Kidney tubule cell (primary cell): ENCODE measurements at places on chromosomes 6 and 20.

DNA sequence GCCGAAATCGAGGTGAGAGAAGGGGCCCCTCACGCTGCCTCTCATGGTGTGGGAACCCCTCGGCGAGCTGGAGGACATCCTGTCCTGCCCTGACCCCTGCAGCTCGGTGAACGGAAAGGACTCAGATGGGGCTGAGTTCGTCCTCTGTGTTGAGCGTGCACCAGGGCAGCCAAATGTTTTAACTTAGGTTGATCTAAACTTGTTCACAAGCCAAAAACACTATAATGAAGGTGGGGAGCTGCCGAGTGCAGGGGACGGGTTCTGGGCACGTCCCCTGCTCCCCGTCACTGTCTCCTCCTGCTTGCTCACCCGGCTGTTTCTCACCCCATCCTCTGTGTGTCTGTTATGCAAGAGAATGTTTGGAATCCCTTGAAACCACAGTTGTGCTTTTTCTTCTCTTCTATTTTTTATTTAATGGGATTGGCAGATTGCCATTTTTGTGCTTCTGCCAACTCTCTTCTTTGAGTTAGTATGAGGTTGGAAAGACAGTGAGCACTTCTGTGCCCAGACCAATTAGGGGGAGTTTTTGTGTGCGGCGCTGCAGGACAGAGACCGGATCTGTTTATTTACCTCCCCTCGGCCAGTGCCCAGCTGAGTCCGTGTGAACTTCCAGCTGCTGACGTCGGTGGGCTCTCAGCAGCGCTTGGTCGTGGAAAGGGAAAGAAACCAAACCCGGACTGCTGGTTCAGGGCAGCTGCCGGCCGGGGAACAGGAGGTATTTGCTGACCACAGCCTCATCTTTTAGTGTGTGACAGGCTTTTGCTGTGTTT lies 158.1 kb downstream of the DTNBP1 start:
- DNase-seq: peak; percentile 95

GRCh38 chr20:40765814-40766480 lies 76.9 kb upstream of the MAFB start:
- DNase-seq: no peak

- DNase-seq: no peak
Measured at GRCh38 chr6:127959869-127960268, 59.0 kb upstream of the THEMIS start.

DNA sequence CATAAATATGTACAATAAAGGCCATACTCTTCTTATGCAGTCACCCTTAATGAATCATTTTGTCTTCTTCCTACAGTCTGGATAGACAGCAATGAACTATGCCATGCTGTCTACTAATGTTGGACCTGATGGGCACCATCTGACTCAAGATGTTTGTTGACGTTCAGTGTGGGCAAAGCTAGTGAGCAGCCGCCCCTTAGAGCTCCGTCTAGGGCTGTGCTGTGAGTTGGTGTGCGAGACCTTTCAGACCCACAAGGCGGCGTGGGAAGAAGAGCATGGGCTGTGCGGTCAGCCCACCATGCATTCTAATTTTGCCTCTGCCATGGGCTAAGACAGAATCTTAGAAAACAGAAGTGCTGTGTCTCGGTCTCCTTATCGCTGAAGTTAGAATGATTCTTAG lies 829.4 kb downstream of the QKI start:
- no peak for DNase-seq

DNA sequence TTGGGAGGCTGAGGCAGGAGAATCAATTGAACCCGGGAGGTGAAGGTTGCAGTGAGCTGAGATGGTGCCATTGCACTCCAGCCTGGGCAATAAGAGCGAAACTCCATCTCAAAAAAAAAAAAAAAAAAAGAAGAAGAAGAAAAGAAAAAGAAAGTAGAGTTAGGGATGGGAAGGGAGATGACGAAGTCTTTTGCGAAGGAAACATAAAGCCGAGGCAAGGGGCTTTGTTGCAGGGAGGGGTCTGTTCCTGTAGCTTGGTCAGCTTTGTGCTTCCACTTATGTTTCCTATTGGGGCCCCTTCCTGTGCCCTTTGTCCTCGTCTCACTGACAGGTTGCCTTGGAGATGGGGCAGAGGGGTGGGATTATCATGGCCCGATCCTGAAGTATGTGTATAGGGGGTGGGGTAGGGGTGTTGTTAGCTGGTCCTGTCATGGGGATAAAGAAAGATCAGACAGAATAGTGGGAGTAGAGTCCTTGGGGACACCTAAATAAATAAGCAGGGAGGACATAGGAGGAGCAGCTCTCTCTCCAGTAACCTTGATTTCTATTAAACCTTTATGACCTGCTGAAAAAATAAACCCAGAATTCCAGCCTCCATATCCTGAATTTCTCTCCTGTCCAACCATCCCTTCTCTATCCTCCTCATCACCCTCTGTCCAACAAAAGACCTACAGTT lies 1.1 kb upstream of the CLIC1 start:
- DNase-seq: no peak

- peak; percentile 39 for DNase-seq
Measured at GRCh38 chr20:38602185-38602581, 574 bp downstream of the ARHGAP40 start.

DNA sequence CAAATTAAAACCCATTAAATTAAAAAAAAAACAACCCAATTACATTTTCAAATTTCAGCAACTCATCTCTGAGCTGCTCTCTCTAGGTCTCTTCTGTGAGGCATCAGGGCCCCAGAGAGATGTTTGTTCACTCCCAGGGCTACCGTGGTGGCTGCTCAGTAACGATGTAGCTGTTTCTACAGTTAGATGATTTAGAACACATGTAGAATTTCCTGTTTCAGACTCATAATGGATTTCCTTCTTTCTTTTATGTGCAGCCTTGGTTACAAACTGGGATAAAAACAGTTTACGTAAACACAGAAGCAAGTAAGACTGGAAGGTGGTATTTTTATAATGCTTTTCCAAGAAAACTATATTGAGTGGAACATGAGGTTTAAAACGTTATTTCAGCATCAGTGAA lies 116.1 kb upstream of the CCN2 start:
- no peak for DNase-seq

- no peak for DNase-seq
Measured at GRCh38 chr6:169380493-169380892, 126.8 kb upstream of the THBS2 start.

- no peak for DNase-seq
Measured at GRCh38 chr6:167341038-167341583, 16.2 kb downstream of the TTLL2 start.

DNA sequence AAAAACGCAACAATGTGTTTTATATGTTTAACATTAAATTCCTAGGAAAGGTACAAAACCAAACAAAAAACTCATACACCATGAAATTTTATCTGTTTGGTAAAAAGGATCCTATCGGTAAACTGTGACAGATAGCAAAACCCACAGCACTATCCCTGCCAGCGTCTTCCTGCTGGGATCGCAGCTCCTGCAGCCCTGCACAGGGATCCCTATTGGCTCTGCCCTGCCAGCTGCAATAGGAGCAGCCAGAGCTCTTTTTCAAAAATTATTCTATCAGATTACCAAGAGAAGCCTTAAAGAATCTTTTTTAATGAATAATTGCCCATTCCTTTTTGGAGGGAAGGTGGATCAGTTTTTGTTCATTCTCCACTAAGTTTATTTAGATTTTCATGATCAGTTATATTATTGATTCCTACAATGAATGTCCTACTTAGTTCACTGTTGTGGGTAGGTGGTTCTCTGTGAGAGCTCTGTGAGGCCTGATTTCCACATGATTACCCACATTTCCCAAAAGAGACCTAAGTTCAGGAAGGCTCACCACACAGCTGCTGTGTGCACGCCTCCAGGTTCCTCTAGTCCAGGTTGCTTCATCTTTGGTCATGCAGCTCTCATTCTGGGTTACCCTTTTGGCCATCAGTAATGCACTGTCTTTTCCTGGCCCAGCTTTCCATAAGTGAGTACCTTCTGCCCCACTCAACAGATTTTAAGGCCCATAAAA lies 293.8 kb downstream of the FRK start:
- no peak for DNase-seq

DNA sequence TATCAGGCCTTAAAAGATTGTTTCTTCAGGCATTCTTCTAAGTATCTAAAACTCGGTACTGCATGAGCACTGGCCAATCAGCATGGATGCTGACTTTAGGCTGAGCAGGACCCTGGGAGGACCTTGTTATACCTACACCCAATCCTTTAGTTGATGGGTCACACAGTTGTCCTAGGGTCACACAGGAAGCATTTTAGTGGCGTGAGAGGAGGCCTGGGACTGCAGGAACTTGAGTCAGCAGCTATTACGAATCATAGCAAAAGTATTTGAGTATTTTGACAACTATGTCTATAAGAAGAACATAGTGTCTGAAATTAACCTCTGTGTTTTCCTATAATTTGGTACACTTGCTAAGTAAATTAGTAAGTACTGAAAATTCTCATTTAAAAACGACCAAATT lies 741.4 kb downstream of the HACE1 start:
- DNase-seq: peak; percentile 51

DNA sequence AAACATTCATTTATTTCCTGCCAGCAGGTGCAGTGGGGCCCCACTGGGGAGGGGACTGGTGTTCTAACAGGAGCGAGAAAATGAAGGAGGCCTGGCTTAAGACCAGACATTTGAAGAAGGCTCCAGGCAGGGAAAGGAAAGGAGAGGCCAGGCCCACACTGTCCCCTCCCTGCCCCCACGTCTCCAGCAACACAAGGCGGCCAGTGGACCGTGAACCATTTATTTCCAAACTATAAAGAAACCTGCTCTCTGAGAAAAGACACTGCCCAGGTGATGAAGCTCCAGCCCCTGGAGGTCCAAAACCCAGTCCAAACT lies 41.4 kb upstream of the CDH22 start:
- DNase-seq: peak; percentile 6

GRCh38 chr20:19074828-19075516 lies 137.5 kb upstream of the SLC24A3 start:
- DNase-seq: no peak

DNA sequence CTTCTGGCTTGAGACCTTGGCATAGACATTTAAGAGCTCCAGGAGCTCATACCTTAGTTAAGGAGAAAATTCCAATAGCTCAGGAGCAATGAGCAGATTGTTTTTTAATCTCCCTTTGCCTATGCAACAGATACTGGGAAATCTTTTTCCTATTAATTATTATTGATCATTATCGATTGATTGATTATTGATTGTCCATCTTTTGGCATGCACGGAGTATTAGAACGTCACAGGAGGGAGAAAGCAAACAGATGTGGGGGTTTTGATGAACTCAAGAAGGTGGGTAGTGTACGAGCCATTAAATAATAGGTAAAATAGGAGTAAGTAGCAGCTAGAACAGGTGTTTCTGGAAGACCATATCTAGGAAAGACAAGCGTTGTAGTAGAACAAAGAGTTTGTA lies 205.0 kb downstream of the DOK5 start:
- no peak for DNase-seq

DNA sequence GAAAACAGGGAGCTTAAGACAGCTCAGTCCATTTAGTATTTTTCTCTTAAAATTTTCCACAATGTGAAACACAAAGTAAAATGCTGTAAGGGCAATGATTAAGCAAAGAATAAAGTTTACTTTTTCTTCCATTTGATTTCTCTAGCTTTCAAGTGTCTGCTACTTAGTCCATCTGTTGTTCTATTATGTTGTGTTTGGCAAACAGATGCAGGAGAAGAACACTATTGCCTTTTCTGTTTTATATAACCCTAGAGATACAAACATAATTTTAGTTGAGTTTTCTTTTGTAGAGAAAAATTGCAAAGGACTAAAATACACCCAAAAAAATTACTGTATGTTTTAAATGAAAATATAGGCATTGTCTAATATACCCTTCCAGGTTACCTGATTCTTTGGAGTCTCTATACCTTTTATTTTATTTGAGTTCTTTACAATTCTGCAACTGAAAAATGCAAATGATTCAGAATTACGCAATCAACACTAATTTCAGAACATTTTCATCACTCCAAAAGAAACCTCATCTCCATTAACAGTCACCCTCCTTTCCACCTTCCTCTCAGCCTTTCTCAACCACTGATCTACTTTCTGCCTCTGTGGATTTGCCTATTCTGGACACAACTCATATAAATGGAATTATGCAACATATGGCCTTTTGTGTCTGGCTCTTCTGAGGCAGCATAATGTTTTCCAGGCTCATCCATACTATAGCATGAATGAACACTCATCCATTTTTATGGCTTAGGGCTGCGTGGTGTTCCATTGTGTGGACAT lies 96.9 kb downstream of the MKKS start:
- no peak for DNase-seq

DNA sequence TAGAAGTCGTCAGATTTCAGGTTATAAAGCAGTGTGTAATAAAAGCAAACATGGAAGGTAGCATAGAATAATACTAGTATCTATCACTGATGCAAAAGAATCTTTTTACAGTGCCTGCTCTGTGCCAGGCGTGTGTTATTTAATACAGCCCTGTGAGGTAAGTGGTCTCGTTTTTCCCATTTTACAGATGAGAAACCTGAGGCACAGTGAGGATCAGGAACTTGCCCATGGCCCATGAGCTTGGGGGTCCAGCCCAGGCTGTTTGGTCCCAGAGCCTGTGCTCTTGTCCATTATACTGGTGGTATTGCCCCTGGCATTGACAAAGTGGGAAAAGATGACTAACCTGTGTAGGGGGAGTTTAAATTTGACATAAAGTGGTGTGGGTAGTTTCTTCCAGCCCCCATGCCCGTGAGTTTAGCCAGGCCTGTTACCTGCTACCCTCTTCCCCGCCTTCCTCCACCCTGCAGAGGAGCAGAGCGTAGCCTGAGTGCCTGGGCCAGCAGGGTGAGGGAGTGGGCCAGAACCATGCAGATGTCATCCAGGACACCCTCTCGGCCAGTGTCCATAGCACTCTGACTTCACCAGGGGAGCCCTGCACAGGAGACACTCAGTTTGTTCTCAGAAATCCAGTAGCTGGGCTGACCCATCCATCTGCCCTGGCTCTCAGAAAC lies 16.6 kb downstream of the WRNIP1 start:
- DNase-seq: no peak

GRCh38 chr20:2741463-2741862 lies 48.9 kb downstream of the EBF4 start:
- no peak for DNase-seq

- DNase-seq: no peak
Measured at GRCh38 chr6:168834801-168835200, 393.8 kb downstream of the SMOC2 start.

GRCh38 chr6:87391334-87391733 lies 16.4 kb upstream of the CFAP206 start:
- peak; percentile 40 for DNase-seq

DNA sequence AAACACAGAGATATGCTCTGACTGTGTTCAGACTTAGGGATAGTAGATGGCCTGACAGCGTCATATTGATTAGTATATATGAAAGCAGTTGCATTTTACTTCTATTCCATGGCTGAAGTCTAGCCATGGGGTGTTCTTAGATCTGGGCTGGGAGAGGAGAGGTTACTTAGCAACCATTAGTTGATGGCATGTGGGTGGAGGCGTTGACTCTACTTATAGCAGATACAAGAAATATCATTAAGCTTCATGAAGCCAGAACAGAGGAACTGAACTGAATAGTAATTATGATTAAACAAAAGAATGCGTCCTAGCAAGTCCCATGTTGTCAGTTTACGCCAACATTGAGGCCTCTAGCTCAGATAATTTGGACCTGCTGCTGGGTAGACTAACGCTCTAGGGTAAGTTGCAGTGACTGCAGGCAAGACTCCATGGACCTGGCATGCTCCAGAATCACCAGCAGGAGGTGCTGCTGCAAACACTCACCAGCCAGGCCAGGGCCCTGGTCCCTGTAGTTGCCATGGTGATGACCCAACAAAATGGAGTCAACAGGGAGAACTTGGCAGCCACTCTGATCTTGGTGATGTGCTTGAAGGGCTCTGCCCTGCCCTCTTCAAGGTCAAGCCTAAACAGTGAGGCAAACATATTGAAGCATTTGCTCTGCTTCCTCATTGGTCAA lies 477.3 kb downstream of the PREX1 start:
- DNase-seq: peak; percentile 20

- no peak for DNase-seq
Measured at GRCh38 chr6:167444602-167445346, 119.9 kb downstream of the TTLL2 start.
